Stimulated activated CD4-positive, alpha-beta T cell treated with anti-CD3 and anti-CD28 coated beads, Interleukin-2, amount 100 ng/mL, for 4 hours (primary cell): ENCODE measurements at places on chromosomes 5 and 9.

GRCh38 chr5:118882666-118883065 is 105.7 kb downstream of the DTWD2 start:
- DNase-seq = no peak

GRCh38 chr9:110926828-110927487 is 111.3 kb downstream of the LPAR1 start:
- DNase-seq = no peak

DNA sequence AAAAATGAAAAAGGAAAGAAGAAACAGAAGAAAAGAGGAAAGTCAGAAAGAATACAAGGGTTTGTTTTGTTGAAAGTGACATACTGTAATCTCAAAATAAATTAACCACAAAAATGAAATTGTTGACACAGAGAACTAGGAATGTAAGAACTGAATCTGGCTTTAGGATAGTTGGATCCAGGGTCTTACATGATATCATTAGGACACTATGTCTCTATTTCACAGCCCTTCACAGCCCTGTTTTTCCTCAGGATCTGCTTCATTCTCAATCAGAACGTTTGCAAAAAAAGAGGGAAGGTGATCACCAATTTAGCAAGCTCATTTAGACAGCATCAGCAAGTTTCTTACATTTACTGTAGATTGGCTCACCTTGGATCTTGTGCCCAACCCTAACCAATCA is 188.5 kb upstream of the NREP start:
- DNase-seq = no peak

- no peak for DNase-seq
Observed at GRCh38 chr9:100472268-100472667, 681 bp upstream of the TMEFF1 start.

DNA sequence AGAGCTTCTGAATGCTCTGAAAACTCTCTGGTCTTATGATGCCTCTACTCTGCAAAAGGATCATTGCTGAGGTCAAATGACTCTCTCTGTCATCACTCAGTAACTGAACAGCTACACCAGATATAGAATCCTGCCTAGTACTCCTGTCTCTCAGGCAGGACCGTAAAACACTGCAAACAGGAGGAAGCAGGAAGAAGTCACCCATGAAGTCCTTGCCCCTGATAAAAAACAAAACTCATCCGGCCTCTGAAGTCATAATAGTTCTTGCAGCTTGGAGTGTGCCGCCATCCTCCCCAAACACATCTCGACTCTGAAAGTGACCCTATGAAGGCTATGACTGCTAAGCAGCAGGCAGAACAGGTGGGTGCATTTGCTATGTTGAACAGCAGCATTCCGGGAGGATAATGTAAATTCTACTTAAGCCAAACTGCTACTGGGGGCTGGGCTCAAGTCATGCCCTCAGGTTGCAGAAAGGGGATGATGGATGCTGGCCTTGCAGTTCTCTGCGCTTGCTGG is 81.9 kb upstream of the FAM169A start:
- no peak for DNase-seq

DNA sequence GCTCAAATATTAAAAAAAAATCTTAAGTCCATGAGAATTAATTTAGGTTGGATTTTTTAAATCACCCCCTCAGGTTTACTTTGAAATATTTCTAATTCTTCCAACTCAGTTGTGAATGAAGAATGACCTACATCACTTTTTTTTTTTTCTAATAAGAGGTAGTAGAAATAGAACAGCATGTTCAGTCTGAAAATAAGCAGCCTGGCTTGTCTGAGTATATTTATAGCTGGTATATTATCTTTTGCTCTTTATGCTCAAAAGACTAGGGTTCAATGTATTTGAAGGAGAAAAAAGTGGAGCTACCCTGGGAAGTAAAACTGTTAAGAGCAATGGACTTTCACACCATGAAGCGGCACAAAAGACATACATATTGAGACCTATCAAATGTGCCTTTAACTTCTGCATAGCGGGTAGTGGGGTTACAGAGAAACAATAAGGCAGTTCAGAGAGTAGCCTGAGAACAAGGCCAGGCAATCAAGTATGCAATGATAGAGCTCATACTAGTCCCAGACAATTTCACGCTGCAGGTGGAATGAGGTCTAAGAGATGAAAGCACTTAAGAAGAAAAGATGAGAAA is 175.4 kb upstream of the CDH12 start:
- no peak for DNase-seq

GRCh38 chr9:124684169-124684568 is 86.9 kb downstream of the NR6A1 start:
- no peak for DNase-seq

DNA sequence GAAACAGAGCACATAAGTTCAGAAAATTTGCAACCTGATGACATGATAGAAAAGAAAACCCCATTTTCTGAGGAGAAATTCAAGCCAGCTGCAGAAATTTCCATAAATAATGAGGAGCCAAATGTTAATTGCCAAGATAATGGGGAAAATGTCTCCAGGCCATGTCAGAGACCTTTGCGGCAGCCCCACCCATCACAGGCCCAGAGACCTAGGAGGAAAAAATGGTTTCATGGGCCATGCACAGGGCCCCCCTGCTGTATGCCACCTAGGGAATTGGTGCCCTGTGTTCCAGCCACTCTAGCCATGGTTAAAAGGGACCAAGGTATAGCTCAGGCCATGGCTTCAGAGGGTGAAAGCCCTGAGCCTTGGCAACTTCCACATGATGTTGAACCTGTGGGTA is 118.1 kb downstream of the NR2F1-AS1 start:
- DNase-seq = no peak

DNA sequence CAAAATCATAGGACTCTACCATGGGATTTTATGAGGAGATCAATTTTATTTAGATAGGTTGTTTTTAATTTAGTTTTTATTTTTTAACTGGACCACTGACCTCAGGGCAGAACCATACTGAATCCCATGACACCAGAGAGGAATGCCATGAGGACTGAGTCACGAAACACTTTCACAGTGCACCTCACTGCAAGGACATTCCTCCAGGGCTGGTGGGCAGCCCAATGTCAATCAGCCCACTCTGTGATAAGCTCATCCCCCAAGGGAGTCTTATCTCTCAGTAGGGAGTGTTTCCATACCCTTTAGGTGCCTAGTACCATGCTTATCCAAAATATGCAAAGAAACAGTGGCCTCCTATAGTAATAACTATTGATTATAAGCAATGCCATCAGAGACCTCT is 224.5 kb upstream of the CDH6 start:
- DNase-seq = no peak

DNA sequence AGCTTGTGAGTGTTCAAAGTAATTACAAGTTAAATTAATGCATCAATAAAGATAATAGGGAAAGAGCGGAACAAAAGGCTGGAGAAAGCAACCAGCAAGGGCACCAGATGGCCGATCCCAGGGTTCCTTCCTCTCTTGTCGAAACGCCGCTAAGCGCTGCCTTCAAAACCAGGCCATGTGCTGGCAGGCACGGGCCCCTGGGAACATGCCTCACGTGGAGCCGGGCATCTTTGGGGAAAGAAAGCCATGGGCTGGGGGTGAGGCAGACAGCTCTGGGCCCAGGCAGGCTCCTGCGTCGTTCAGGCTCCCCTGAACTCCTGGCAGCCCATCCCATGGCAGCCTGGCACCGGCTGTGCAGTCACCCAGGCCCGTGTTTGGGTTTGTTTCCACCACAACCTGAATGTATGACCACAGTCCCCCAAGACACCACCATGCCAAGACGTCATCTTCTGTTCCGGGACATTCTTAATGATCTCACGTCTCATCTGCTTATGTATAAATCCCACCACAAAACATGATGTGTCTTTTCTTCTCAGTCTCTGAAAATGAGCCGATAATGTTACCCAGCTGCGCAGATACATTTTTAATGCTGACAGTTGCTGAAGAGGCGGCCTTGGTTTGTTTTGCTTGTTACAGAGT is 110.4 kb upstream of the SARDH start:
- no peak for DNase-seq

DNA sequence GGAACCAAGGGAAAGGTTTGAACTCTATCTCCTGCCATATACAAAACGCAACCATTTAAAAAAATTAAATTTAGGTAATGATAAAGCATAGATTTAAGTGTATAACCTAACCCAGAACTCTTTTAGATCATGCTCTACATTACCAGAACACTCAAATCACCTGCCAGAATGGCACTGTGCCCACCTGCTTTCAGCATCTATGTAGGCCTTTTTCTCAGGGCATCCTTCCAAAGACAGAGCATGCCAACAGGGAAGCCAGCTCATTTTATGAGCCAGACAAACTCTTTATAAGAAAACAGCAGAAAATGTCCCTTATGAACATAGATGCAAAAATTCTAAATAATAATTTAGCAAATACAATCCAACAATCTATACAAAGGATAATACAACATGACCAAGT is 47.9 kb upstream of the SMAD5 start:
- DNase-seq = no peak

- peak; percentile 25 for DNase-seq
Observed at GRCh38 chr5:14685757-14686156, 21.2 kb downstream of the OTULIN start.

GRCh38 chr5:81631124-81631523 is 119.8 kb downstream of the SSBP2 start:
- peak; percentile 1 for DNase-seq

DNA sequence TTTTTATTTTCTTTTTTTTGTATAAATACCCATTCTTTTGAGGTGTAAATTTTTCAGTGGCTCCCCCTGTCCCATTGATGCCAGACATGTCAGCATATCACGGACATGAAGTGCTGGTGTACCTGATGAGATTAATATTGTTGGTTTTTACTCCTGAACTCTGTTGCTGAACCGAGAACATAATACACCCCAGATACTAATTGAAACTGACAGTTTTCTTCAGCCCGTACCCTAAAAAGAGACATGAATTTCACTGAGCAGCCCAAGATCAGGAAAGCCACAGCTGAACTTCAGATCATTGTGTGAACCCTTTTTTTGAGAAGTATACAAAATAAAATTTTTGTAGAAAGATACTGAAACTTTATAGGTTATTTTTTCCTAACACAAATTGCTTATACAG is 75.7 kb downstream of the PRDM9 start:
- no peak for DNase-seq

- DNase-seq = no peak
Observed at GRCh38 chr9:20781092-20781491, 97.0 kb downstream of the FOCAD start.

DNA sequence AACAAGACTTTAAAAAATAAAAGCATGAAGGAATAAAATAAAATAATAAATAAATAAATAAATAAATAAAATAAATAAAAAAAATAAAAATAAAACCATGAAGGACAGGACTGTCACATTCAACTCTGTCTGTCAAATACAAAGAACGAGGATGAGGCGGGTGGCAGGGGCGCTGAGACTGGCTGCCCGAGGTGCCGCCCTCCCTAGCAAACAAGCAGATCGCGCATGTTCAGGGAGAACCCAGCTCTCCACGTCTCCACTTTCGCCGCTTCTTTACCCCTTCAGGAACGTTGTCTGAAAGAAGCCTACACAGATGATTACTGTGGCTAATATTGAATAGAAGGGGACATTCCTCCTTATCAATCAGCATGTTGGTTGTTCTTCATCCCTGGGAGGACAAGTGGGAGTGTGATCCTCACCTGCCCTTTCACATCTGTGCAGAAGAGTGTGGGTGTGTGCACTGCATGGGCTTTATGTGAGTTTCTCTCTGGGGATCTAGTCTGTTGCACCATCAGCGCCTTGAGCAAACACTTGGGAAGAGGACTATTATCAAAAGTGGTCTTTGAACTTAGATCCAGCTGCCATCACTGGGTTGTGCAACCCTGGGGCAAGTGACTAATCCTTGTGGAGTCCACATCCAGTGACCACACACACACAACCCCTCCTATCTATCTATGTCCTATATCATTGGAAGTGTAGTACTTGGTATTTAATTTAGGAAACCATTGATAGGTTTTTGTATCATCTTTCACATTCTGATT is 399.2 kb downstream of the IRX2 start:
- DNase-seq = no peak

DNA sequence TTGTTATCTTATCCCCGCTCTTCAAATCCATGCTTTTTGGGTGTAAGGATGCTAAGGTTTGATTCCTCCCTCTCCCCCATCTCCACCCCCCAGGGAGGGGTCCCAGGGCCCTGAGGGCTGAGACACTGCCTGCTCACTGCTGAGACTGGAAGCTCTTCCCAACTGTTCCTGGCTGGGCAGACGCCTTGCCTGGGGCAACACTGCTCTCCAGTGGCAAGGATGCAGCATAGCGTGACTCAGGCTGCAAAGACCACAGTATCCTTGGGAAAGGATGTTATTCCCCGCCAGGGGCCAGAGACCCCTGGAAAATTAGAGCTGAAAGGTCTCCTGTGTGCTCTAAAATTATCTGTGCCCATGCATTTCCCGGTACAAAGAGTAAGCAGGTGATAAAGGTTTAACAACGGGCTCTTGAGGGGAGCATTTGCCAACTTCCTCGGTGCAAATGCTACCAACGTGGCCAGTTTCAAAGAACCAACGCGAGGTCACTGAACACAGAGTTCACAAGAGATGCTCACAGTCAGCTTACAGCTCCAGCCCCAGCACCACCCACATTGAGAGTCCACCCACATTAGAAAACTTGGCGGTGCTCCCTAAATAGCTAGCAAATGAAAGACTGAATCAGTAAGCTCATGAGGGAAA is 271.9 kb downstream of the NSG2 start:
- no peak for DNase-seq

GRCh38 chr5:174755106-174755505 is 30.7 kb downstream of the MSX2 start:
- DNase-seq = no peak

GRCh38 chr9:131279863-131280570 is 3.7 kb upstream of the FAM78A start:
- DNase-seq = no peak

DNA sequence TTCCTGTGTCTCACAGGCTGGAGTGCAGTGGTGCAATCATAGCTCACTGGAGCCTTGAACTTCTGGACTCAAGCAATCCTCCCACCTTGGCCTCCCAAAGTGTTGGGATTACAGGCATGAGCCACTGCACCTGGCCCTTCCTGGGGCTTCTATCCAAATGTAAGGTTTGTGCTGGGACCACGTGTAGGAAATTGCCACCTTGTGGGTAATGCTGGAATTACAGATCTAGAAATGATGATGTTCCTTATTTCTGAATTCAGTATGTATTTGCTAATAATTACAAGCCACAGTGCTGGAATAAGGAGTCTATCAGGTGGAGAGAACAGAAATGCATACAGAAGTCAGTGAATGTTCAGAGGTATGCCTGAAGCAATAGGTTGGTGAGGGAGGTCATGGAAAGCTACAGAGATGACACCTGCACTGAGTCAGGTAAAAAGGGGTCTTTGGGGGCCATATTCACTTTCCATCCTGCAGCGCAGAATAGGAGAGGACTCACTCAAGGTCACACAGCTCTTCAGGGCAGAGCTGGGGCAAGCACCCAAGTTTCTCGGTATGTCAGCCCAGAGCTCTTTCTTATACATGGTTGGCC is 8.8 kb upstream of the IGFBPL1 start:
- DNase-seq = no peak

- no peak for DNase-seq
Observed at GRCh38 chr5:157267761-157268480, 2.0 kb downstream of the CYFIP2 start.

- no peak for DNase-seq
Observed at GRCh38 chr9:14316602-14317300, 2.8 kb upstream of the NFIB start.

GRCh38 chr5:132487095-132487428 is 3.5 kb downstream of the IRF1 start:
- no peak for DNase-seq

- DNase-seq = no peak
Observed at GRCh38 chr5:135087950-135088349, 53.9 kb upstream of the PITX1 start.
